Mucosa of descending colon (tissue), 3 donors: ENCODE measurements at places on chromosomes 5 and 9. TPM values are rescaled to one million over a fixed set of nuclear protein-coding genes. Genes with fewer than 3 reads are reported as not detected.

Gene CBY3
- total RNA-seq: not detected

Gene SAXO1
- total RNA-seq: 0.29 TPM

Gene PHYHD1
- total RNA-seq: 19.0 TPM

Gene TPPP
- total RNA-seq: 2.2 TPM

Gene PCDHA9
- not detected for total RNA-seq

Gene RLN2
- total RNA-seq: not detected

Gene IL33
- total RNA-seq: 7.3 TPM

Gene MAMDC4
- total RNA-seq: 18.5 TPM

Gene LIFR
- total RNA-seq: 9.5 TPM

Gene SPATA31A5
- not detected for total RNA-seq

GRCh38 chr5:1661831-1662558 lies 137.6 kb downstream of the MRPL36 start:
- DNase-seq: no peak

DNA sequence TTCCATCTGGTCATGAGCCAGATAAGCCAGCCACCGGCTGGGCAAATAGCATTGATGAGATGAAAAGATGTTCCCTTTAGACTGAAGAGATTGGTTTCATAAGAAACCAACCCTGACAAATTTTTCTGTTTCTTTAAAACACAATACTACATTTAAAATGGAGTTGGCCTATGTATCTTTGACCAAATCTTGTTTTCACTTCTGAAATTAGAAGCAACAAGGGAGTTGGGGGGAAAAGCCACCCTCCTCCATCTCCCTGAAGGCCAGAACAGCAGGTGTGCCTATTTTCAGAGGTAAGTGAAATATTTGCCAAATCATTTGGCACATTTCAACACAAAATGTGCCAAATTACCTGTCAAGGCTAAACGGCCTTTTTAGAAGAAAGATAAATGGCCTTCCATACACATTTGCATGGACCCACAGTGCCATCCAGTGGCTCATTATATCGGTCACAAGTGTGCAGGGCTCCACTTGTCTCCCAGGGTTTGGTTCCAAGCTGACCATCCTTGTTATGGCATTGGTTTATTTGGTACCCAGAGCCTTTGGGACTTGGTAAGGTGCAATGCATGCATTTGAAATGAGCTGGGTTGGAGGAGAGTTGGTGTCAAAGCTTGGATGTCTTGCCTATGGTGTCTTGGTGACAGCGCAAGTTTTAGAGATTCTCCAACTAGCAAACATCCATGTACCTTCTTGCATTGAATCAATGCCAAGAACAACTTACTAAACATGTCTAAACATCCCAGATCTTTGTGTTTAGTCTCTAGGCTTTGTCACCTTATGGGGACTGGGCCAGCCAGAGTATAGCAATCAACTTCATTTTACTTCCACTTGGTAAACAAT lies 372.0 kb upstream of the KIF2A start:
- DNase-seq: peak; percentile 29

DNA sequence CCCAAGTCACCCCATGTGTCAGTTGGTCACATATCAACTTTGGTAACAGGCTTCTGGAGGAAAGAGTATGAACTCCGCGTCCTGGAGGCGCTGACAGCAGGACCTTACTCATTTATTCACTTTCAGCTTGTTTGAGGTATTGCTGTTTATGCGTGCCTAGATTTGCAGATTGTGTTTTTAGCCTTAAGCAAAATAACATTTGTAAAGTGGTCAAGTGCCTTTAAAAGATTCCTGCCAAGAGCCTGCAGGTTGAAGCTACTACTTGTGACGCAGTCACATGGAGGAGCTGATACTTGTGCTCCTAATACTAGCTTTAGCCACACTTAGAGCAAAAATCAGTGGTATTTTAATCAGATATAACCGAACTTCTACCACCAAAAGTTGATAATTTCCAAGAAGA lies 351.3 kb downstream of the ADGRV1 start:
- no peak for DNase-seq

DNA sequence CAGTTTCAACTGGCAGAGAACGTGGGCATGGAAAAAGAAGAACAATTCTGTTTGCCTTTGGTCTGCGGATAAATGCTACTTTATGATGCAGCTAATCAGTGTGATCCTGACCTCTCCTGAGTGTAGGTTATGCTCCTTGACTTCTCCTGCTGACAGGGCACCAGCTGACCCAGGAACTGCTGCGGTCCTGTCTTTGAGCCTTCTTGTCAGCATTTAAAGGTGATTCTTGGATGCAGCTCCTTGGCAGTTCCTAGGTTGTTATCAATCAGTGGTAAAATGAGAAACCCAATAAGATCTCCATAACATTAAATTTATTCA lies 150.3 kb upstream of the FGF10 start:
- DNase-seq: no peak

DNA sequence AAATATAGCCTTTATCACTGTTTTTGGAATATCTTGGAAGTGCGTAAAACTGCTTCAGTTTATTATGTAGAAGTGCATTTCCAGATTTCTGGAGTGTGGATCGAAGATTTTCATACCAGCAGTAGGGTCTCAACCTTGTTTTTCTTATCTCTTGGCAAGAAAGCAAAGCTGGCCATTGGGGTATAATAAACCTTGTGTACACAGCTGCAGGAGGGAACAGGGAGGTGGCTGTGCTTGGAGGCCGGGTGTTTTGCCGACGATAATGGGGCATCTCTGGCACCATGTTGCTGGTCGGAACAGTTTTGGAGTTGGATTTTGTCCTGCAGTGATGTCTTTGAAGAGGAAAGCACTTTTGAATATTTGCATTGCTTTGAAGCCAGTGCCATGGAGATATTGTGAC lies 308.8 kb upstream of the DMRT1 start:
- DNase-seq: peak; percentile 41

- no peak for DNase-seq
Observed at GRCh38 chr5:76953551-76954382, 922 bp downstream of the CRHBP start.

DNA sequence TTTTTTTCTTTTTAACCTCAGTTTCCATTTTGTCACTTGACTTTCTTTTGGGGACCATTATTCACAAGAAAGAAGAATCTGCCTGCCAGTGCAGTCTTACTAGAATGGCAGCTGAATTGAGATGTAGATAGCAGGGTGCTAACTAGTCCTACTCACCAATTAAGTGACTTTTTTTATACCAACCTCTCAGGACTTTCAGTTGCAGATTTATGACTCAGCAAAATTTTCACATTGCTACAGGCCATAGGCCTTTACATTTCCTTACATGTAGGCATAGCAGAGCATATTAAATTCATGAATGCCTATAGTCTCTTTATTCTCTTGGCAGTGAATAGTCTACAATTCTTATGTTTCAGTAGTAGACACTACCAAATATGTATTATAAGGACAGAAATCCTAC lies 54.0 kb upstream of the FKTN start:
- no peak for DNase-seq

GRCh38 chr9:96243778-96244177 lies 58.2 kb downstream of the HSD17B3 start:
- DNase-seq: no peak

- DNase-seq: no peak
Observed at GRCh38 chr5:98104454-98105188, 668.8 kb upstream of the RGMB start.

DNA sequence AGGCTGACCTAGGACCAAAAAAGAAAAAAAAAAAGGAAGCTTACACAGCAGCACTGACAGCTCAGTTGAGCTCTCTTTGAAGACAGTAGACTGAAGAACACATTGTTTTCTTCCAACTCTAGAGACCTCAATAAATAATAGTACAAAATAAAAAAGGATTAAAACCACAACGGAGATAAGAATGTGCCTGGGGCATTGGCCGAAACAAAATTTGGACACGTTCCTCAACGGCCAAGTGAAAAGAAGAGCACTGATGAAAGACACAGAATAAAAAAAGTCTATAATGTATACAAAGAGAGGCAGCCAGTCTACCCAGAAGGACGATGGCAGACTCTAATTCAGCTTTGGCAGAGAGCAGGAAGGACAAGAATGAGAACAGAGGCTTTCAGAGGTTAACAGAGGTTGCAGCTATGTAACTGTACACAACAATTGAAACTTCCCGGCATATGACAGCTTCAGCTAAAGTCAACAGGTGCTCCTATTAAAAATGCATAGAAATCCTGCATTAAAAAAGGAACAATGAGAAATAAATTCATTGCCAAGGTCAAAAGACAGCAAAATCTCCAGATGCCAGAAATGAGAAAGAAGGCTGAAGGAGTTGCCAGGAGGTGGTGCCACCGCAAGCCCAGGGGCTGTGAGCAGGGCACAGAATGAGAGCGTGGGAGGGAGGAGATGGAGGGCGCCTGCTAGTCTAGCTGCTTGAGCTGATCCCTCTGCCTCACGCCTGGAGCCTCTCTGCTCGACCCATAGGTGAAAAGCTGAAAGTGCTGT lies 113.9 kb downstream of the DCP2 start:
- DNase-seq: no peak

DNA sequence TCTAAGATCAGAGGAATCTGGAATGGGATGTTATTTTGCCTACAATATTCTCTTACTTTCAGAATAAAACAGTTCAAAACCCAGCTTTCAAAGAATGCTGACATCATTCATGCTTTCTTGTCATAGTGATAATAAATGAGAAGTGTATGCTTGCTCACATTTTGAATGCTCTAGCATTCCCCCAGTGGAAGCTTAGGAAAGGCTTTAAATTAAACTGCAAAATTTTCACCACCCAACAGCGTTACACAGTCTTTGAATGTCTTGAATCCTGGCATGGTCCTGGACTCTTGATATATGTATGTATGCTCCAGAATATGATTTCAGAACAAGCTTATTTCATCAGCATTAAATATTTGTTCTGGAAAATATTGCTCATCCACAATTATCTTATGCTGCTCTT lies 964.3 kb upstream of the NUDT12 start:
- DNase-seq: no peak

DNA sequence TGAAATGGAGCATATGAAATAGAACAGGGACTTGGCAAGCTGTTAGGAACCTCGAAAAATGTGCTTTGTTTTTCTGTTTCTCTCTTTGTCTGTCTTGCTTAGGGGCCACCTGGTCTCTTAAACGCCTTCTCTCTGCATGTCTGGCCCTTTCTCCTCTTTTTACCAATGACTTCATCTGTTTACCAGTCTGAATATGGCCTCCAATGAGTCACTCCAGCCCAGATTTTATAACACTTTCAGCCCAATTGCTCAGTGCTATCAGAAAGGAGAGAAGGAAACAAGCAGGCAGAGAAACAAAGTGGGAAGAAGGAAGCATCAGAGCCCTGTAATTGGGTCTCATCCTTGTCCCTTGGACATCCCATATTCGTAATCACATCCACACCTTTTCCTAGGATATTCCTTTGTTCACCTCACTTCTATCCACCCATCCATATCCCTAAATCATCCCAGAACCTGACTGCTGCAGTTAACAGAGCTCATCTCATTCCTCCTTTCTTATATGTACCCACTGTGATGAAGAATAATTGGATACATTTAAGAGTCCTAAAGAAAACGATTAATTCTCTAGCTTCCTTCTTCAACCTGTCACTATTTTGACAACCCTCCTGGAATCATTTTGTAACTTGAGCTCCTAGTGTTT lies 151.8 kb upstream of the GPR151 start:
- peak; percentile 4 for DNase-seq

DNA sequence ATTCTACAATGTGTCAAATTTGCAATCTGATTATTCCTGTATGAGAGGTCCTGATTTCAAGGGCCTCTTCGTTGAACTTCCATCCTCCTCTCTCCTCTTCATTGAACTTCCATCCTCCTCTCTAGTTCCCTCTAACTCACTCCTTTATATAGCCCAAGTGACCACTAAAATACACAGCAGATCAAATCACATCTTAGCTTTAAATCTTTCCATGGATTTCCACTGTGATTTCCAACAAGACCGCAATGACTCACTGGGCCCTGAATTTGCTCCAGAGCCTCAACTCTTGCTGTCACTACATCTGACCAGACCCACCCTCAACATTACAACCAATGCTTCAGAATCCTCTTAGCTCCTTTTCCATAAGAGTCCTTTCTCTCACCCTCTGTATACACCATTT lies 59.1 kb upstream of the TMEM252 start:
- DNase-seq: no peak

GRCh38 chr5:1965925-1966324 lies 83.2 kb upstream of the IRX4 start:
- no peak for DNase-seq
